K562 (cell line): ENCODE measurements at places on chromosomes 4 and X.
A peak's percentile ranks its signal among the peaks of the same experiment; 100 is the strongest.

- DNase-seq: no peak
These were observed 24.8 kb upstream of the MSMO1 start for GRCh38 chr4:165302658-165303057.

GRCh38 chr4:157992038-157992705 is 180.7 kb downstream of the GASK1B start:
- peak; percentile 11 for DNase-seq

DNA sequence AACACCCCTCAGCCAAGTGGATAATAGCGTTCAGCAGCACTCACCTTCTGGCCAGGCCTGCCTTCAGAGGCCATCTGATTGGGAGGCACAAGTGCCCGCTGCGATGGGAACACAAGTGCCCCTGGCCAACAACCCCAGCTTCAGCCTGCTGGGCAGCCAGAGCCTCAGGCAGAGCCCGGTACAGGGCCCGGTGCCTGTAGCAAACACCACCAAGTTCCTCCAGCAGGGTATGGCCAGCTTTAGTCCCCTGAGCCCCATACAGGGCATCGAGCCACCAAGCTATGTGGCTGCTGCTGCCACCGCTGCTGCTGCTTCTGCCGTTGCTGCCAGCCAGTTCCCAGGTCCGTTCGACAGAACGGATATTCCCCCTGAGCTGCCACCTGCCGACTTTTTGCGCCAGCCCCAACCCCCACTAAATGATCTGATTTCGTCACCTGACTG is 55.9 kb upstream of the MTM1 start:
- DNase-seq: no peak

- DNase-seq: no peak
These were observed 42.1 kb upstream of the PDGFC start for GRCh38 chr4:157013656-157014055.

DNA sequence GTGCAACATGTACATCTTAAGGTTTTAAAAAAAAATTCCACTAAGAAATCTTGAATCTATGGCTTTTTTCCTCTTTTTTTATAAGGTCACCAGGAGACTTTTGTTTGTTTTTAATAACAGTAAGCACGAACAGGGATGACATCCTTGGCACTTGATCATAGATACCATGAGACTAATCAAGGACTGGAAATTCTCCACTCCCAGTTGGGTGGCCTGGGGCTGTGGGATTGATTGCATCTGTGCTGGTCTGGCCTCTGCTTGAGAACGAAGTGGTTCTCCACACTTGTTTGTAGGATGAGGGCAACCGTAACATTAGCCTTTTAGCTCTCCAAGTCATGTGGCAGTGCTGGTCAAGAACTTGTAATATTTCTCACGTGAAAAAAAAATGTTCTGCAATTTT is 35.4 kb downstream of the SNX25 start:
- DNase-seq: no peak

DNA sequence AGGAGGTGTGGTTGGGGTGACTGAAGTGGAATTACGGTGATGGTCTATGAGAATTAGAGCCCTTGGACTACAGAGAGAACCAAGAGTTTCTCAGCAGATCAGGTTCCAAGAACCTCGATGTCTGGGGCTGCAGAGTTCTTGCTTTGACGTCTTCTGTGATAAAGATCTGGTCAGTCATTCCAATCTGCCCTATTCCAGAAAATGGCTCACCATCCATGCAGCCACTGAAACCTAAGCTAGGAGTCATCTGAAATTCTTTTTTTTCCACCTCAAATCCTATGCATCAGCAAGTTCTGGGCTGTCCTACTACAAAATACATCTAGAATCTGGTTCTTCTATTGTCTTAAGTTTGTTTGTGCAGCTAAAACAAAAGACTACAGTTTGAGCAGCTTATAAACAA is 254.4 kb upstream of the PGRMC2 start:
- DNase-seq: no peak

DNA sequence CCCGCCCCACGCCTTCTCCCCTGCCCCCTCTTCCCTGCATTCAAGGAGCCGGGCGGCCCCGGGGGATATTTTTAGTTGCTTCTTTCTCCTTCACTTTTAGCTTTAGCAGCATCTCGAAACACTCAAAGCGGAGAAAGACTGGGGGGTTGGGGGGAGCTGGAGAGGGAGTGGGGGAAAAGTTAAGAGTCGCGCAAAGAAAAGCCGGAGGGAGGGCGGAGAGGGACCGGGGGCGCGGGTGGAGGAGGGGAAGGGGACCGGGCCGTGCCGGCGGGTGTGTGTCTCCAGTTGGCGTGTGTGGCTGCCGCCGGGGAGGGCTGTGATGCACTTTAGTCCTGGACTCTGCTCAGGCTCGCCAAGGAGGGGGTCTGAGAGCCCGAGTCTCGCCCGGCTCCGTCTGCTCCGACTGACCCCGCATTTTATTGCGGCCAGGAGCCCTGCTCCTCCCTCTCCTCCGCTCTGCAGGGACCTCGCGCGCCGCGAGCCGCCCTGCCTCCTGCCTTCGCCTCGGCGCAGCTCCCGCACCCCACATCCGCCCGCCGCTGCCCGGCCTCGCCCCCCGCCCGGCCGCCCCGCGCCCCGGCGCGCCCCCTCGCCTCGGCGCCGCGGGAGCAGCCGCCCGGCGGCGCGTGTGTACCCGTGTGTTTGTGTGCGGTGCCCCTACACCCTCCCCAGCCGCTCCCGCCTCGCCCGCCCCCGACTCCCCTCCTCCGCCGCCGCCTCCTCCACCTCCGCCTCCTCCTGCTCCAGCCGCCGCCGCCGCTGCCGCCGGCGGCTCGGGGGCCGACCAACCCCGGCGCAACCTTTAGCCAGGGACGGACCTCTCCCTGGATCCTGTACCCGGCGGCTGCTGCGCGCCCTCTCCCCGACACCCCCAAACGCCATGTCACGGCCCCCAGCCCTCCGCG is 1.4 kb downstream of the ZNF827 start:
- peak; percentile 8 for DNase-seq

DNA sequence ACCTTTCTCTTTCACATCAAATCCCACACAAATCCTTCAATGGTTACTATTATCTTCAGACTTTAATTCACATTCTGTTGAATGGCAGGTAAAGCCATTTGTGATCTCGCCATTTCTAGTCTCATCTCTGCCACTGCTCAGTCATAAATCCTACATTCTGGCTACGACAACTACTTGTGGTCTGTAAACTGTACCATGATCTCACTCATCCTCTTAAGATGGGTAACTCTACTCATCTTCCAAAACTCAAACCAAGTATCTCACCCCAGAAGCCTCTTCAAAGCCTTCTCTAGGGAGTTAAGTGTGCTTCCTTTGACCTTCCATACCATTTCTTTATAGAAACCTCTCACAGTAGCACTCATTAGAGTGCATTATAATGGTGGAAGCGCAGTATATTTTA is 101.8 kb downstream of the NEK1 start:
- DNase-seq: no peak

GRCh38 chr4:99437723-99438404 is 2.7 kb upstream of the ADH7 start:
- DNase-seq: no peak

GRCh38 chr4:48038666-48039065 is 22.1 kb downstream of the NIPAL1 start:
- no peak for DNase-seq

DNA sequence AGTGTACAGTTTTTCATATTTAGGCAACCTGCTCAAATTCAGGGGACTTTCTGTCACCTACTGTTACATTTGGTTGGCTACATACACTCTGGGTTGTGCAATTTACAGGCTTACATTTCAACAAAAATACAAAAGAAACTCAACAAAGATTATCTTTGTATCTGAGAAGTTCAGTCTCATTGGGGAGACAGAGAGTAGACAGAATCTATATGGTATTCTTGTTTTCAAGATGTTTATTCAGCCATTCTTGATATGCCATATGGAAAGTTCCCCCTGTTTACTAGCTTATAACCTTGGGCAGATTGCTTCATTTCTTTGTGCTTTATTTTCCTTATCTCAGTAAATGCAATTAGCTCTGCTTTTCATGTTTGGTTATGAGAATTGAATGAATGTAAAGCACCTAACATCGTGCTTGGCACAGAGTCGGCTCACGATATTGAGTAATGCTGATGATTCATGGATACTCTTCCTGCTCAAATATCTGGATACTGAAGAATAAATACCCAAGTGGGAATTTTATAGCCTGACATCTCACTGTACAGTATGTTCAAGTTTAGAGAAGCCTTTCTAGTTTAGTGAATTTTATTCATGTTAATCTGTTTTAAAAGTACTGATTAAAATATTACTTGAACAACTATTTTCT is 96.5 kb upstream of the PACRGL start:
- DNase-seq: no peak

DNA sequence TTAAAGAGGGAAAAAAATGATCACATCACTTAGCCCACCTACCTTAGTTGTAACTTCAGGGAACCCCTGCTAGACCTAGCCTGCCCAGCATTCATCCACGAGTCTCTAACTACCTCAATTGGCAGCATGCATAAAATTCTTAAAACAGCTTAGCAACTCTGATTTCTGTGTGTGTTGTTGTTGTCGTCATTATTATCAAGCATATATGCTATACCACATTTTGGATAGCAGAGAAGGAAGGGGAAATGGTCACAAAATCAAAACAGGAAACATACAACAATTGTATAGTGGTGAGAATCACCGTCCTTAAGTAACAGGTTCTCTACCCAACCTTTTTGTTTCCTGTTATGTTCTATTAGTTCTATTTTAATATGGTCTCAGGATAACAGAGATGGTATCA is 2.7 kb upstream of the ACOT9 start:
- DNase-seq: no peak

DNA sequence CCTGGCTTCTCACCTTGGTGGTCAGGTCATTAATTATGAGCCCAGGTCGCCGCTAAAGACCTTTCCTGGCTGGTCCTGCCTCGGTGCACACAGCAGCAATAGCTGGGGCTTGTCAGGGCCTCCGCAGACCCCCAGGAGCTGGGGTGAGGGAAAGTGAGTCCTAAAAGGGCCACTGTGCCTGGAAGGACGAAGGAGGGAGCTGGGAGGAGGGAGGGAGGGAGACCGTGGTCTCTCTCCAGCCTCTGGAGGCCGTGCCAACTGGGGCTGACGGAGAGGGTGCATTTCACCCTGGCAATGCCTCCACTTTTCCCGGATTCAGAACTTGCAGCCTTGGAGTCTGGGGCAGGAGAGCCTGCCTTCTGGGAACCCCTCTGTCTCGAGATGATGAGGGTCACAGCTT is 60.4 kb downstream of the CRLF2 start:
- DNase-seq: no peak
